ENCODE measurements at places on chromosomes 4 and X.

DNA sequence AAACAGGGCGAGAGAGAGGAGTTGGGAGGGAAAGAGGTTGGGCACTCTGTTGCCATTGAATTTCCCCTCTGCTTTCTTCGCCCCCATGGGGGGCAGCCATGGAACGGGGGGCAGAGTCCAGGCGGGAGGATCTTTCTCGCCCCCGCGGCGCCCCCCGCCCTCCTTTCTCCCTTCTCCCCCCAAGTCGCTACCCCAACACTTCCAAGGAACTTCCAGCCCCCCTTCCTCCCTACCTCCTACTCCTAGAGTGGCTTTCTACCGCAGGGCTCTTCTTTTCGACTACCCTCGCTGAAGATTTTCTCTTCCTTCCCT, 594 bp upstream of the STAG2 start:
- no peak for DNase-seq

- DNase-seq = no peak
Observed at GRCh38 chr4:6619466-6620255, 20.8 kb upstream of the MRFAP1 start.

DNA sequence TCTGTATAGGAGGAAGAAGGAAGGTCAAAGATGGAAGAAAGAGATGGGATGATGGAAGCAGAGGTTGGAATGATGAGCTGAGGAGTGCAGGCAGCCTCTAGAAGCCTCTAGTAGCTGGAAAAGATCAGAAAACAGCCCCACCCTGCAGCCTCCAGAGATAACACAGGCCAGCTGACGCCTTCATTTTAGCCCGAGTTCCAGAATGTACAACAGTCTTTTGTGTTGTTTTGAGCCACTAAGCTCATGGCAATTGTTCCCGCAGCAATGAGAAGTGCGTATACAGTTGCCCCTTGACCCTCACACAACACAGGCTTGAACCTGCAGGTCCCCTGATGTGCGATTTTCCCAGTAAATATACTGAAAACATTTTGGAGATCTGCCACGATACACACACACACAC, 72.0 kb downstream of the WFS1 start:
- DNase-seq = no peak

DNA sequence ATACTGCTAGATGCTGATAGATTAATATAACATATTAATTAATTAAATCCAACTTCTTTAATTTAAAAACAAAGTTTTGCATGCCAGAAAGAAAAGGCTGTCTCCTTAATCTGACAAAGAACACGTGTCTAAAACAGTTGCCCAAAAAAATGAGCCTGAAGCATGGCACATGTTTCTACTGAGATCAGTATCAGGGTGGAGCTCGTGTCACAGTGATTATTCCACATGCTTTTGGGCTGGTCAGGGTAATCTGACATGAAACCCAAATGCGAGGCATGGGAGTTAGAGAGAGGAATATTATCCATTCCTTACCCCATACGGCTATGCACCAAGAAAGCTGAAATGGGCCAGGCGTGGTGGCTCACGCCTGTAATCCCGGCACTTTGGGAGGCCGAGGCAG, 79.4 kb upstream of the ADRA2C start:
- no peak for DNase-seq

GRCh38 chr4:142351958-142352357, 494.1 kb downstream of the INPP4B start:
- no peak for DNase-seq

DNA sequence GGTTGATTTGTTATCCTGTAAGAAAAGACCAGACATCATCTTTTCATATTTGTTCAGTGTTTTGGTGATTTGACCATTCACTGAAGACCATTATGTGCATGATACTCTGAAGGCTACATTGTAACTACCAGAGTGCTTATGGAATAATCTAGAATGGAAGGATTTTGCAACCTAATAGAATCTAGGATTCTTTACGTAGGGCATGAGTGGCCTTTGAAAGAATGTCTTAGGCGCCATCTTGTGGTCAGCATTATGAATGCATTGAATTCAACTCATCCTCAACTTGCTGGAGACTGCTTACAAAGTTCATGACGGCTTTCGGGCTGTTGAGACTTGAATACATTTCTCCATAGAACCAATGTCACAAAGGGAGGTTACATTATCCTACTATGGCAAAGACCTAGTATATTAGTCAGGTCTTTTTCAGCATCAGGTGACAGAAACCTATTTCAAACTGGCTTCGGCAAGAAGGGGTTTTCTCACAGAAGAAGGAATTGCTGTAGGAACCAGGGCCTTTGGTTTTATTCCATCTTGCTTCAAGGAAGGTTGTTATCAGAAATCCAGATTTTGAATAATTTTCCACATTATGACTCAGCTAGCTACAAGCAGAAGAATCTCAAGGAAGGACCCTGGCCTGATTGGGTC, 104.1 kb downstream of the GPAT3 start:
- no peak for DNase-seq

DNA sequence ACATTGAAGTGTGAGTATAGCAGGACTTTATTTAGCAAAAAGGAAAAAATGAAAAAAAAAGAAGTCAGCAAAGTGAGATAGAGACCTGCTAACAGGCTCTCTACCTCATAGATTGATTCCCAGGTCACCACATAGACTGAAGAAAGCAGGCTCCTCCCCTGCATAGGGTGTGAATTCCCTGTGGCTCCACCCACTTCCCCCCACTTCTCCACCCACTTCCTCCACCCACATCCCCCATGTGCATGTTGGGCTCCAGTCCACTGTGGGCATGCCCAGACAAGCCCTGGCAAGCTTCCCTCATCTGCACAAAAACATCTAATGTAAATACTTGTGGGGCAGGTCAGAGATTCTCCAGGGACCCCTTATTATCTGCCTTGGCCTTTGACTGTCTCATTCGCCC, 97.8 kb downstream of the TMEM47 start:
- DNase-seq = no peak

- DNase-seq = no peak
Observed at GRCh38 chr4:40842318-40842717, 92.6 kb downstream of the NSUN7 start.

GRCh38 chr4:4935974-4936373, 76.5 kb downstream of the MSX1 start:
- no peak for DNase-seq

DNA sequence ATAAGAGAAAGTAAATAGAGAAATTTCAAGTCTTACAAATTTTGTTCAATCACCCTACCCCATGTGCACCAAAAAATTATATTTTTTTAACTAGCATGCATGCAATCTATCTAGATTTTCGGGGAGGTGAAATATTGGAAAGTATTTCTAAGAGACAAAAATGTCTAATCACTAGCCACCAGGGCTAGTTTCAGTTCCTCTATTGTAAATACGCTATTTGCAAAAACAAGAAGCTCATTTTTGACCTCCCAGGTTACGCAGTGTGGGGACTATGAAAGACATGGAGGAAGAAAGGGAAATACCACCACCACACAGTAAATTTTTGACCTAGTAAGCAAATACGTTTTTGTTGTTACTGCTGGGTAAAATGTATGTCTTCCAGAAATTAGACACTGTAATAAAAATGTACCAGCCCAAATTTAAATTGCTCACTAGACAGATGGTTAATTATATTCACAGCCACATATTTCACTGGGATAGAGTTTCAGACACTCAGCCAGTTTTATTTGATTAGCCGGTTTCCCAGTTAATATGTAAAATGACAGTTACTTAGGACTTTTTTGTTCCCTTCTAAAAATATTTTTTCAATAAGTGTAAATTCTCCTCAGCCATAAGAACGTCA, 2.2 kb downstream of the NEXMIF start:
- DNase-seq = no peak

- DNase-seq = no peak
Observed at GRCh38 chr4:28225689-28226353, 1365.2 kb downstream of the STIM2 start.

GRCh38 chrX:12973561-12974304, 1.2 kb upstream of the TMSB4X start:
- DNase-seq = no peak

DNA sequence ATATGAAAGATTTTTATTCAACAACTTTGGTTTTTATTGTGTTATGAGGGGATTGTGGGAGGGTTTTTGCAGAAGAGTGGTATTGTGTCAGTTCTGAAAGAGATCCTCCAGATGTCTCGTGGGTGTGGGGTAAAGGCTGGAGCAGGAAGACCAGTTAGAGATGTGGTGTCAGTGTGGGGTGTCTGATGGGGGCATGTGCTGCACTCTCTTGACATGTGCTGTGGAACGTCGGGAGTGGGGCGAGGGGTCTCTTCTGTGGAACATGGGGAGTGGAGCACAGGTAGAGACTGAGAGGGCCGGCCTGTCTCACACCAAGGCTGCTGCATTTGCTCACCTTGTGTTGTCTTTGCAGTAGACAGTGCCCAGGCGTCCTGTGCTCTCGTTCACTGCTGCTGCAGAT, 37.6 kb downstream of the FAM193A start:
- no peak for DNase-seq

DNA sequence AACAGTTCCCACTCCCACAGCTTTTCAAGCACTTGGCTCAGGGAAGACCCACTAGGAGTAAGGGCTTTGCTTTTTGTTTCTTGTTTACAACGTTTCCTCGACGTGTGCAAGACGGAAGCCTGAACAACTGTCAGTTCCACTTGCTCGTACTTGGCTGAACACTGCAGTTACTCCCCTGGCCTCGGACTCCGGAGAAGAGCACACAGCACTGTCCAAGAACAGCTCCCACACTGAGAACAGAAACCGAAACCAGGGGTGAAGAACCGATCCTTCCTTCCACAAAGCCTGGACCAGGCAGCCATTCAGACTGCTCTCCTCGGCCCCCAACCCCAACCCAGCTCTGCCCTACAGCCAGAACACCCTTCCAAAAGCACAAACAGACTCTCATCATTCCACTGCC, 25.5 kb downstream of the IRF2 start:
- no peak for DNase-seq

GRCh38 chr4:6992728-6993677, 50.2 kb upstream of the TADA2B start:
- no peak for DNase-seq

DNA sequence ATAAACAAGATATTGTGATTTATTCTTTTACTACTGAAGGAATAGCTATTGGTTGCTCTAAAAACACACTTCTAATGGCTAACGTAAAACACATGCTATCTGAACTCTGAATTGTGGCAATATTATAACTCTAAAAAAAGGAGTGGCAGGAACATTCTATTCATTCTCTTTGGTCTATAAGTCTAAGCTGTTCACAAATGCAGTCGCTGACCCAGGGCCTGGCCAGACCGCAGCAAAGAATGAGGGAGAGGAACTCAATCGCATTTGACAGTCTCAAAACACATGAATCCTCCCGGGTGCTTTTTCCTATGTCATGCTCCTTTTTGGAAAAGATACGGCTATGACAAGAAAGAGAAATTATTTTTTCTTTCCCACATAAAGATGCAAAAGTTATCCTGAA, 651.6 kb upstream of the PITX2 start:
- DNase-seq = no peak

DNA sequence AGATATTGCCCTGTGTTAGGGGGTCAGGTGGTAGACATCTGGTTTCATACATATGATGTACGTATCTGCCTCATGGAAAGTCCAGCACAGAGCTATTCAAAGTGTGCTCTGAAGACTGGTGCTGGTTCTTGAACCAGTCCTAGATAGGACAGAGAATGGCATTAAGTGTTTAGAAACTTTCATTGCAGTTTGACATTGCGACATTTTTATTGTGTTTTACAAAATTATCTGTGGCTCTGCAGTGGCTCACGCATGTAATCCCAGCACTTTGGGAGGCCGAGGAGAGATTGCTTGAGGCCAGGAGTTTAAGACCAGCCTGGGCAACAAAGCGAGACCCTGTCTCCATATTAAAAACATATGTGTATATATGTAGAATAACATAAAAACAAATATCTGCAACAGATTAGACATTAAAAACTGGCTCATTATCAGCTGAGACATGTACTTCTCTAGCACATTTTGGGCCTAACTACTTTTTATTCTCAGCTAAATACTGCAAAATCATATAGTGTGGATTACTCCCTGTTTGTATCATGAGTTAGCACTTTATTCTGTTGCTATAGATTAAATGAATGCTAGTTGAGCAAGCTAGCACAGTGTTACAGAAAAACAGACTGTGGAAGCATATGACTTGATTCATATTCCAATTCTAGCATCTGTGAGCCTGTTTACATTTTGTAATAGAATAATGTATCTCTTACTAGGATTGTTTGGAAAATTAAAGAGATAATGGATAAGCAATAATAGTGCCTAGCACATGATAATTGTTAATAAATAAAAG, 57.1 kb downstream of the USP9X start:
- DNase-seq = no peak

DNA sequence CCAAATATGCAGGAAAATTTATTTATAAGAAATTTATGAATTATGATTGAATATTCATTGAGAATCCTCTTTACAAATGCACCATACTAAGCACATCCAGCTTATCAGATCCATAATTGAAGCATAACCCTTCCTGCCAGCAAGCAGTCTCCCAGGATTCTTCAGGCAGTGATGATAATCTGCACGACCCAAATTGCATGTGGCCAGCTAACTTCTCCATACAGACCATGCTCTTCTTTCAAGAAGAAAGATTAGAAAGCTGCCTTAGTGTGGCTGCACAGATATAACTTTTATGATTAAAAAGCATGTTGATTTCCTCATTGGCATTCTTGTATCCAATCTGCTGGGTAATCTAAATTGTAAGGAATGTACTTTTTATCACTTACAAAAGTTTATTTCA, 3.3 kb upstream of the CBR4 start:
- DNase-seq = no peak

GRCh38 chr4:13918991-13919441, 291.5 kb upstream of the BOD1L1 start:
- no peak for DNase-seq

DNA sequence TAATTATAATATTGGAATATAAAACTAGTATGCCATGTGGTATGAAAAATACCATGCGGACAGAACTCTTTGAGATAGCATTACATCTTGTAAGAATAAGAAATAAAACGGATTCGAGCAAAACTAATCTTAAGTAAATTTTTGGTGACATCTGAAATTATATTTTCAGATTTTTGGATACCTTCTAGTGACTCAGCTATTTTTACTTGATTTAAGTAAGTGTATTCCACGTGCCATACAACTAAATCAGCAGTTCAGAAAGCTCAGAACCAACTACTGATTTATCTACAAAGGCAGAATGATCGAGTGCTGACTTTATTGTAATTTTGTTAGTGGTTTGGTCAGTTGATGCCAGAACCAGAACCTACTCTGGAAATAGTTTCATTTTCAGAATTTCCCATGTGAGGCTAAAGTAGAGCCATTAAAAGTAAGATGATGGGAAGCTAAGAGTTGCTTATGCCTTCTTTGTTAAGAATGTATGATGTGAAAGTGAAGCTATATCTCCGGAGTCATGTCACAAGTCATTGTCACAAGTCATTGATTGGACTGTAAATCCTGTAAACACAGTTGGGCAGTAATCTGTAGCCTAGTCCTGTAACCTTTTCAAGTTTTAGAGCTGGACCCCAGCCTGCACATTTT, 4.0 kb downstream of the ING2 start:
- no peak for DNase-seq

- no peak for DNase-seq
Observed at GRCh38 chr4:174118171-174118570, 165.3 kb downstream of the FBXO8 start.
